ENCODE measurements at places on chromosomes 16 and 17.

GRCh38 chr16:89723279-89724250, 2.2 kb downstream of the ZNF276 start:
- DNase-seq, result no peak
- H3K36me3 ChIP-seq, result peaks cover 53% of the 10 kb centered on the region
- H3K27me3 ChIP-seq, result no peaks in the 10 kb centered on the region
- peak overlapping the region; percentile 92 for H3K27ac ChIP-seq

DNA sequence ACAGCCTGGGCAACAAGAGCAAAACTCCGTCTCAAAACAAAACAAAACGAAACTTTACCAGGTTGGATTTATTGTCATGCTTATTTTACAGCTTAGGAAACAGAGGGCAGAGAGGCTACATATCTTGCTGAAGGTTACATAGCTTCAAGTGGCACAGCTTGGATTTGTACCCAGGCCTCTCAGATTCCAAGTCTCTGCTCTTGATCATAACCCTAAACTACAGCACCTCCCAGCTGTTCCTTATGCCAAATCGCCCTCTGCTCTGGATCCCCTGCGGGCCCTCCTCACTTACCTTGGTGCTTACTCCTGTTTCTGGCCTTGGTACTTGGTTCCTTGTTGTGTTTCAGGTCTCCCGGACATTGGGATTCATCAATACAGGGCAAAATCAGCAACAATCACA, 11.7 kb upstream of the CUEDC1 start:
- peaks cover 6% of the 10 kb centered on the region for H3K36me3 ChIP-seq
- DNase-seq, result no peak
- H3K4me3 ChIP-seq, result no peak overlapping the region
- no peaks in the 10 kb centered on the region for H3K27me3 ChIP-seq

DNA sequence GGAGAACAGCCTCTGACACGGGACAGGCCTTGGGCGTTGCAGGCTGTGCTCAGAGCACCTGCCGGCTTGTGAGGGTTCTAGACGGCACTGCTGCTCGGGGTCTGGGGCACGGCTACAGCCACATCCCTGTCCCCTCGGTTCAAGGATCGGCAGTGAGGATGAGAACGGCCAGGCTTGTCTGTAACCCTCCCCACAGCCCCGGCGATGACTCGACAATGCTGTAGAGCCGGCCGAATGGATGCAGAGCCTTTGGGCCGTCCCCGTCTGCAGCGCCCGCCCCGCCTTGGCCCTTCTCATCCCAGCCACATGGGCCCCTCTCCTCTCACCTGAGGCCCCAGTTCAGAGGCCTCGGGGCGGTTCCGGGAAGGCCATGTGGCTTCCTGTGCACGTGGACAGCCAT, 49.0 kb upstream of the METRNL start:
- H3K27ac ChIP-seq, result no peak overlapping the region
- no peaks in the 10 kb centered on the region for H3K4me1 ChIP-seq
- H3K4me3 ChIP-seq, result no peak overlapping the region

DNA sequence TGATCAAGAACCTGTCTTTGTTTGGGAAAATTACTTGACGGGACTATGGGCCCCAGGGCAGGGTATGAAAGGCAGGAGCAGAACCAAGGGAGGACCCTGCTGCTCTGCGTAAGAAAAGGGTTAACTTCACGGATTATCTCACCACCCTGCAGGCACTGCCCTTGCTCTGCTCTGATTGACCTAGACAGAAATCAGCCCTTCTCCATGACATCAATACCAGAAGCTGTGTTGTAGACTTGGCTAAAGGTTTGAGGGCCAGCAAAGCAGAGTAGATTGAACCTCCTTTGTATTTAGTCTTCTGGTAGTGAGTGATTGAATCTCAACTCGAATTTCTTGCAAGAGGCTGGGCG, 52.9 kb upstream of the ETV4 start:
- no peak for DNase-seq
- H3K4me3 ChIP-seq, result no peak overlapping the region
- H3K36me3 ChIP-seq, result no peaks in the 10 kb centered on the region
- no peaks in the 10 kb centered on the region for H3K27me3 ChIP-seq
- H3K4me1 ChIP-seq, result peaks cover 15% of the 10 kb centered on the region

Data from CD14-positive monocyte (primary cell).